Amniotic epithelial cell (primary cell): ENCODE measurements at places on chromosomes 7 and 10.
A peak's percentile ranks its signal among the peaks of the same experiment; 100 is the strongest.

GRCh38 chr7:99381664-99382075 lies 7.1 kb downstream of the ARPC1B start:
- no peak for DNase-seq

DNA sequence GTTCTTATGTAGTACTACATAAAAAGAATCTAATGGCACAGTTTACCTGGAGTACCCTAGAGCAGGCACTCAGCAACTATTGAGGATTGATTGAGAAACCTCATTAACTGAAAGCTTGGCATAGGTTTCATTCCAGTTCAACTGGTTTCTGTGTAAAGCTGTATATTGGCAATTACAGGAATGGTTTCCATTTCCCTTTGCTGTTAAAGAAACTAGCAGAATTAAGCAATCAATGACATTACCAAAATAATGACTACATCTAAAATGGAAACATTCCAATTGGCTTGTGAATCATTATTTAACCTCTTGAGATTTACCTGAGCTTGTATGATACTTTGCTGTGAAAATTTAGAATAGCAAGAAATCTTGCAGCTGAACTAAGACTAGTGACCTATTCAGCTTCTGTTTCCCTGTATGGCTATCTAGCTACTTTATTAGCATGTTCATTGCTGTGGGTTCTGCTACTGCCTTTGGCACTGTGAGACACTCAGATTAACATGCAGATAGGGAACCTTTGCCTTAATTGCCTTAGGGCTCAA lies 33.5 kb upstream of the CADPS2 start:
- no peak for DNase-seq

GRCh38 chr10:9010093-9010492 lies 955.6 kb downstream of the GATA3 start:
- DNase-seq: no peak

- peak; percentile 95 for DNase-seq
Observed at GRCh38 chr10:108358912-108359311, 1194.4 kb upstream of the SORCS1 start.

- no peak for DNase-seq
Observed at GRCh38 chr10:35884657-35885071, 242.6 kb upstream of the FZD8 start.

- DNase-seq: peak; percentile 96
Observed at GRCh38 chr10:17075533-17076359, 53.9 kb downstream of the CUBN start.

DNA sequence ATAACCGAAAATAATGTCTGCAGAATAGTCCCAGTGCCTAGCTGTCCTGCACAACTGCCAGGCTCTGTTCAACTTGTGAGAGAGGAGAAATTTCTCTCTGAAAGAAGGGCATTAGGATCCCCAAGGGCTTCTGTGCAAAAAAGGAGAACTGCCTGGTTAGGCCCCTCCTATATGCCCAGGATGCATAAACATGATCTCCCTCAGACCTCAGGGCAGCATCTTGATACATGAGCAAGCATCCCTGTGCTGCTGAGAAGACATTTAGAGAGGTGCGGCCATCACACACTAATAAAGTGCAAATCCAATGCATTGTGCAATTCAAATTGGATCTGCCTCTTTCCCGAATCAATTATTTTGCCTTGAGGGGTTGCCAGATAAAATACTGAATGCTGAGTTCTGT lies 553.6 kb downstream of the TNS3 start:
- DNase-seq: no peak

GRCh38 chr7:4604456-4604940 lies 77.6 kb upstream of the FOXK1 start:
- no peak for DNase-seq

DNA sequence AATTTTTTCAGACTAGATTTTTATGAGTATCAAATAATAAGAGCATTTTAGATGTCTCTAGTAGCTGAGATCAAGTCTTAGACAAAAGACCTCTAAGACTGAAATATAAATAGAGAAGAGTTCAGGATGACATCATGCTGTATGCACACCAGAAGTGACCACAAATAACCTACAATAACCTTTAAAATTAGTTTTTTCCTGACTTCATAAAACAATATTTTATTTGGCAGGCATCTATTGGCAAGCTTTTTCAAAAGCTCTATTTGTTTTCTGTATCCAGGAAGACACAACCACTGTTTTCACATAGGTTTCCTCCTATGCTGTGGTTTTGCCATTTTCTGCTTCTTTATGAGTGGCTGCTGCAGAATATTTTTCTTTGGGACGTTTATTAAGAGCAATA lies 359.1 kb downstream of the CRPPA start:
- no peak for DNase-seq

GRCh38 chr10:71234970-71235685 lies 22.8 kb downstream of the UNC5B start:
- peak; percentile 73 for DNase-seq

DNA sequence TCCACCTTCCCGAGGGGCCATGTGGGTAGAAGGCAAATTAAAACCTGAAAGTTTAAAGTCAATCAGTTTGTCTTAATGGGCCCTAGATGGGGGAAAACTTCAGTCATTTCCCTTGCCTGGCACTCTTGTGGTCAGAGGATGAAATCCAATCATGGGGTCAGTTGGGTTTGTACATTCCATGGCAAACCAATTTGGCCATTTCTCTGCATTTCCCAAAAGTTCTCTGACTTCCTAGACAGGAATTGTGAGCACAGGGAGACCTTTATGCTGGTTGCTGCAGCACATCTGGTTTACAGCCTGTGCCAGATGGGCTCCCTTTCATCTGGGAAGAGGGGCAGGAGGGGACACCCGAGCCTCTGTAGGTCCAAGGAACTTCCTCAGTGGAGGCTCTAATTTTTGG lies 113.0 kb downstream of the CYP26A1 start:
- no peak for DNase-seq

DNA sequence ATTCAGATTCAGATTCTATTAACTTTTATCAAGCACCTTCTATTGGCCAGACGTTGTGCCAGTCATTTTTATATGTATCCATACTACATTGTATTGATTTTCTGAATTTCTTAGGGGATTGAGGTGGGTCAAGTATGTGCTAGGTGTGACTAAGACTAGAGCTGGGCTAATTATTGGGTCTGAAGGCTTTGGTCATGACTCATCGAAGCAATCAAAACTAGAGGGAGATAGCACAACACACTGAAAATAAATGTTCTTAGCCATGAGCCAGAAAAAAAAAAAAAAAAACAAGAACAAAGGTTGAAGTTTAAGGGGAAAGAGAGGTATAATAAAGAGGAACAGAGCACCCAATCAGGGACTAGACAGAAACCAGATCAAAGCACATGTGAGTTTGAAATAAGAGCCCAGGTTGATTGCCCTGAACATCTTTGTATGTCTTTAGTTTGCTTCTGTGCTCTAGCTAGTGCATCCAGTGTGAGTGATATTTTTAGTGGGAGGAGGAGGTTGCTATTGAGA lies 171.6 kb upstream of the FOXP2 start:
- peak; percentile 9 for DNase-seq

- peak; percentile 49 for DNase-seq
Observed at GRCh38 chr7:7183061-7183837, 905 bp downstream of the C1GALT1 start.

- peak; percentile 44 for DNase-seq
Observed at GRCh38 chr7:35748371-35748770, 52.5 kb upstream of the SEPTIN7 start.

DNA sequence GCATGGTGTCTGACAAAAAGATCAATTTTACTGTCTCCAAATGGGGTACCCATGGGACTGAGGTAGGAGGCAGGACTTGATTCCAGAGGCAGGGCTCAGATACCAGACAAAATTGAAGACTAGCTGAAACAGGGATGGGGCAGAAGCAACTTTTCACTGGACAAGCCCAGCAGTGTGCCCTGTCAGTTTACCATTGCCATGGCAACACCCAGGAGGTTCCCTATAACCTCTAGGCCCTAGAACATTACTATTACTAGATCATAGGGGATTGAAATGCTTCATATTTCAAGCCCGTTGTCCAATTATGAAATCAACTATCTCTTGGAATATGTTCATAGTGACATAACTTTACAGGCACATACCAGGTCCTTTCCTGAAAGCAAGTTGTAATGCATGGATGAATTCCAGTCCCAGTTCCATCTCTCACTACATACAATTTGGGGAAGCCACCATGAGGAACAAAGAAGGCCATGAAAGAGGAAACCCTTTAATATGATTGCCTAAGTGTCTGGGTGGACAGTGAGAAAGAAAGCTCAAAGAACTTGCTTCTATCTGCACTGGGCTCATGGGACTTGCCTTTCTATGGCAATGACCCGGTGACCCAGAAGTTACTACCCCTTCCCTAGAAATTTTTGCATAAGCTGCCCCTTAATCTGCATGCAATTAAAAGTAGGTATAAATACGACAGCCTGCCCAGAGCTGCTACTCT lies 557.9 kb downstream of the KCNMA1 start:
- DNase-seq: no peak

DNA sequence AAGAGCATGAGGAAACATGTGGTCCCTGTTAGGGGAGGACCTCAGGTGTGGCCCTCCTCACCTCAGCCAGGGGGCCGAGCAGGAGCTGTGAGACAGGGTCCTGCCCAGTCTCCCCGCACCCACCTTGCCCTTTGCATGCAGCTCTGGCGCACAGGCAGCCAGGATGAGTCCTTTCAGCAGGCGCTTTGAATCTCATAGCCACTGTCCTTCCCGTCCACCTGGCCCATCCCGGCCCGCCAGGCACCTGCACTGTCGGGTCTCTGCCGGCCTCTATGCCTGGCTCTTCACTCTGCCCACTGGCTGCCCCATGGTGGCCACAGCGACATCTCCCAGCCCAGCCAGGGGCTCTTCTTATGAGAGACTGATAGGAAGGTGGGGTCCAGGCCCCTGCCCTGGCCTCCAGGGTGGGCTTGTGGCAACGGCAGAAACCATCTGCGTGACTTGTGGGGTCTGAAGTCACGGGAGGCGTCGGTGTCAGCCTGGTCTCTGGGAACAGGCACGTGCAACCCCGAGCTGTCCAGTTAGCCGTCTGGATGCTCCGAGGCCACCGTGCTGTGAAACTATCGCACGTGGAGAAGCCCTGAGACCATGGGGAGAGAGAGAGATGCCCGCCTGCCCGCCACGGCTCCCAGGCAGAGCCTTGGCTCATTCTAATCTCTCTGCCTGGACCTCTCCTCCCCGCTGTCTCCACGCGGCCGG lies 37.4 kb downstream of the FOXL3 start:
- no peak for DNase-seq

DNA sequence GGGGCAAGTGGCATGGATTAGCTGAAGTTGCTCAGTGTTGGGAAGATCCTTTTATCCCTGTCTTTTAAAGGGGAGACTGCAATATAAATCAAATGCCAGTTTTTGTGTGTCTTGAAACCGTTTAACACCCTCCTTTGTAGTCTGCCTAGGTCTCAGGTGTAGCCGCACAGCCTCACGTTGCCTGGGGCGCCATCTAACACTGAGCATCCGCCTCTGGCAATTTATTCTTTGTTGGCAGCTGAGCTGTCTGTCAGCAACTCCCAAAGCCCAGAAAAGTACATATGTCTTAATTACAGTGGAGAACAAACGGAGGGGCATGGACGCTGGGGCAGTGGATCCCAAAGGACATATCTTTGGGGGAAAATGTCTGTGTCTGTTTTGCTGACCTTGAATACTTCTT lies 254.7 kb downstream of the STK31 start:
- DNase-seq: no peak

GRCh38 chr10:123402656-123403055 lies 248.5 kb downstream of the BUB3 start:
- no peak for DNase-seq

- DNase-seq: no peak
Observed at GRCh38 chr7:979886-980571, 3.0 kb upstream of the CYP2W1 start.

- no peak for DNase-seq
Observed at GRCh38 chr7:45701701-45702510, 127.7 kb downstream of the ADCY1 start.

GRCh38 chr10:126421756-126422256 lies 33.5 kb upstream of the ADAM12 start:
- peak; percentile 94 for DNase-seq

DNA sequence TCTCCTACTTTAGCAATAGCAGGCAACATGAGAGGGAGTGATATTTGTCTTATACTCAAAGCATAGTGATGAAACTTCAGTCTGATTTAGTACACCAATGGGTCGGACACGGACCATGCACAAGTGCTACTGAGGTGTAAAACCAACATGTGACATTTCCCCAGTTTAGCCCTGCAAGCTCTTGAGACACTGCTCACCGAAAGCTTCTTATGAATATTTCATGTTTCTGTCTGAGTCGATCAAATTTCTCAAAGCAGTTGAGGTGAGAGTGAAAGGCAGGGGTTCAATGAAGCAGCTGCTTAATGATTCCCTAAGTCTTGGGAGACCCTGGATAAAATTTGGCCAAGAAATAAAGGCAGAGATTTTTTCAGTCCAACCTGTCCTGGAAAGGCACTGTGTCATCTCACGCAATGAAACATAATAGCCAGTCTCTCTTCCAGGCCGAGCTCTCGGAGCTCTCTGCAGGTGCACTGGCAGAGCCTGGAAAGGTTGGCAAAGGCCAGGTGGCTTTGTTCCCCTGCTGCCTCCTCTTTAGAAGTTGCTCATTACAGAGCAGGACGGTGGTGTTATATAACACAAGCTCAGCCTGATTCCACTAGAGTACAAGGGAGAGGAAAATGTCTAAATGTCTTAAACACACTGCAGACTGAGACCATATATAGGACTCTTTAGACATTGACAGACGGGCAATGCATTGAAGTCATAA lies 33.9 kb upstream of the XPNPEP1 start:
- DNase-seq: no peak

GRCh38 chr7:106591146-106591545 lies 69.8 kb downstream of the CCDC71L start:
- no peak for DNase-seq

GRCh38 chr7:57181281-57181680 lies 49.0 kb upstream of the ZNF479 start:
- no peak for DNase-seq

DNA sequence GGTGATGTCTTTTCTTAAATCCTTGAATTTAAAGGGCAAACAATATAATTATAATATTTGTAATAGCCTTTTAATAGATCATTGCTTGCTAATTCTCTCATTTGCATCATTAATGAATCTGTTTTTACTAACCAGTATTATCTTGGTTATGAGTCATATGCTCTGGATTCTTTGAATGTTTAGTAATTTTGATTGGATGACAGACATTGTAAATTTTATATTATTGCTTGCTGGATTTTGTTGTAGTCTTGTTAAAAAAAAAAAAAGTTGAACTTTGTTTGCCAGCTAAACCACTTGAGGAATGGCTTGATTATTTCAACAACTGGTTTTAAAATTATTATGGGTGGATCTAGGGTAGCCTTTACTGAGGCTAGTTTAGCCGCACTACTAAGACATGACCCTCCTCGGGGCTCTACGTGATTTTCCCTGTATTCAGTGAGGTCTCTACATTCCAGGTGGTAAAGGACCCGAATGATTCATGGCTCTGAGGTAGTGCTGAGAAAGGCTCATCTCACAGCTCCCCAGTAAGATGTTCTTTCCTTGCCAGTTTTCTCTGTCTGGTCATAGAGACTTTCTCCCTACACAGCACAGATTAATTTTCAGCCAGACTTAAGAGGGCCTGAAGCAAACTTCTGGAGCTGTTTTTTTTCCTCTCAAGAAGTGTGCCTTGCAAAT lies 8.5 kb downstream of the C10orf90 start:
- DNase-seq: no peak
